Activated CD4-positive, alpha-beta T cell treated with anti-CD3 and anti-CD28 coated beads, Interleukin-2, amount 10 ng/mL, durations not matched to agents 24 days and 14 days (primary cell): ENCODE measurements at places on chromosomes 6 and 20. TPM values are rescaled to one million over a fixed set of nuclear protein-coding genes. Genes with fewer than 3 reads are reported as not detected.
A peak's percentile ranks its signal among the peaks of the same experiment; 100 is the strongest.

DNA sequence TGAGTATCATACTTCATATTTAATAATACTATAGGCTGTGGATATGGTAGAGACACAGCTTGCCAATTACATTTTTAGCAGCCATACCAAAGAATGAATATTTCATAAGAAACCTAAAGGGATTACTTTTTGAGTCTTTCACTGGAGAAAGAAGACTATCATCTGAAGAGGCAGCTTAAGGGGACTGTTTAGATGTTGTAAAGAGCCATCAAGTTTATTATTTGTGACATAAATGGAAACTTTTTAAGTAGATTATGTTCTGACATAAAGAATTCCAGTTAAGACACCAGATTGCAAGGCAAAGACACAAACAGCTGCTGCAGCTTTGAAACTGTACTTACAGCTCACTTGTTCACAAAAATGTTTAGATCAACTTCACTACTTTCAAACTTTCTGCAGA is 429.4 kb downstream of the TFAP2A start:
- no peak for DNase-seq

- no peak for DNase-seq
Observed at GRCh38 chr6:169171951-169172350, 81.7 kb downstream of the THBS2 start.

GRCh38 chr20:36454698-36455427 is 86.5 kb upstream of the MYL9 start:
- no peak for DNase-seq

DNA sequence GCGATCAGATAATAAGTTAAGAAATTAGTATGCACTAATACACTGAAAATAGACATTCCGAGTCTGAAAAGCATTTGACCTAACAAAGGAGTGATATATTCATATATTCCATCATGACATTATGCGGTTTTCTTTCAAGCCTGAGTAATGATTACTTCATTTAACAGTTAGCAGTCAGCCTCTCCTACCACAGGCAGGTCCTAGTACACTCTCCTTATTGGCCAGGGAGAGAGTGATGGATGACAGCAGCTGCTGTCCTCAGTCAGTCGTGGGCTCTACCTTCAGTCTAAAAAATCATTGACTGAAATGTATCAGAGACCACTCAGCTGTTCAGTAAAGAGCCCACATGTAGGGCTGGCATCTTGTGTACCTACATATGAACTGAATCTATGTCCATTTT is 33.2 kb upstream of the VGLL2 start:
- DNase-seq, result no peak

GRCh38 chr6:72406517-72406916 is 215.3 kb upstream of the KCNQ5 start:
- DNase-seq, result peak; percentile 17

DNA sequence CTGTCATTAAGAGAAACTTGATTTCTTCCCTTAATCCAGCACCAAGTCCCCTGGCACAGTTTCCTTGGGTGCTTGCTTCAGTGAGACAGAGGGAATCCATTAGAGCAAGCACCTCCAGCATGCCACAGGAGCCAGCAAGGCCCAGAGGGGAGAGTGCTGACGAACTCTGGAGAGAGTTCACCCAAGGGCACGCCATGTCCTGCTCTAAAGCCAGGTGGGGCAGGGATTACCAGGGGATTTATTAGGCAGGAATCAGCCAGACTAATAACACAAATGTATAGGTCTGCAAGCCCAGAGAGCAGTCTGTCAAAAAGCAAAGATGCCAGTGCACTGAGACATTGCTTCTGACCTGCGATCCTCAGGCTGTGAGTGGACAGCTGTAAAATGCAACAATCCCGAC is 155.4 kb upstream of the SYNDIG1 start:
- DNase-seq, result no peak

DNA sequence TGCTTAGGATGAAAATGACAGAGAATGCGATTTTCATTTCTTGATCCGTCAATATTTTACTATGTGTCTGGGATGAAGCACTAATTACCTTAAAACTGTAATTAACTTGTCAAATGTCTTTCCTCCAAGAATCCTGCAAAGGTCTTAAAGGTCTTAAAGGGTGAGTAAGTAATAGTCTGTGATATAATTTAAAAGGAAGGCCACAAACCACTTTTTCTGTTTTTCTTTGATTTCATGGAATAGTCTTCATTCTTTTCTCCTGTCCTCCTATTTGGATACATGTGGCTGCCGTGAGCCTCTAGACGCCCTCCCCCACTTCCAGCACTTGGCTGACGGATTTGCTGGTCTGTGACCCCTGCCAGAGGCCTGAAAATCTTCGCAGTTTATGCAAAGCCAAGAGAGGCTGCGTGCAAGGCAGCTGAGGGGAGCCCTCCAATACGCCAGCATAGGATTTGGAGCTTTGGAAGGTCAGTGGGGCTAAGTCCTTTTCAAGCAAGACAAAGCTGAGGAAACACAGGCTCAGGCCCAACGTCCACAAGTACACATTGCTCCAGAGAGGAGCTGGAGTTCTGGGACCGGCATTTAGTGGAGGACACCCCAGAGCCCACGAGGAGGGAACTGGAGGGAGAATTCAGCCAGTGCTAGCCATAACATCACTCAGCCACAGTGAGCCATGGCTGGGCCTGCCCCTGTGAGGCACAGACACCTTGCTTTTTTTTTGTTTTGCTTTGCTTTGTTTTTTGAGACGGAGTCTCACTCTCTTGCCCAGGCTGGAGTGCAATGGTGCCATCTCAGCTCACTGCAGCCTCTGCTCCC is 382.6 kb downstream of the SMOC2 start:
- no peak for DNase-seq

DNA sequence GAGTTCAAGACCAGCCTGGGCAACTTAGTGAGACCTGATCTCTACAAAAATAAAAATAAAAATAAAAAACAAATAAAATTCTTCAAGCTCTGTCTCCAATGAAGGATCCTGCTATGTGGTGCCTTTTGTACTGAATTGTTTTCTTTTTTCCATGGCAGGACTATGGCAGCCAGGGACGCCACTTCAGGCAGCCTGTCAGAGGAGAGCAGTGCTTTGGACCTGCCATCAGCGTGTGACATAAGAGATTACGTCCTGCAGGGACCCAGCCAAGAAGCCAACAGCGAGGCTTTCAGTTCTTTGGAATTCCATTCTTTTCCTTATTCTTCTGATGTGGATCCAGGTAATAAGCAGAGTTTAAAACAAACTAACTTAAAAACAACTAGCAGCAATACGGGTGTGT is 22.5 kb downstream of the SHLD1 start:
- no peak for DNase-seq

DNA sequence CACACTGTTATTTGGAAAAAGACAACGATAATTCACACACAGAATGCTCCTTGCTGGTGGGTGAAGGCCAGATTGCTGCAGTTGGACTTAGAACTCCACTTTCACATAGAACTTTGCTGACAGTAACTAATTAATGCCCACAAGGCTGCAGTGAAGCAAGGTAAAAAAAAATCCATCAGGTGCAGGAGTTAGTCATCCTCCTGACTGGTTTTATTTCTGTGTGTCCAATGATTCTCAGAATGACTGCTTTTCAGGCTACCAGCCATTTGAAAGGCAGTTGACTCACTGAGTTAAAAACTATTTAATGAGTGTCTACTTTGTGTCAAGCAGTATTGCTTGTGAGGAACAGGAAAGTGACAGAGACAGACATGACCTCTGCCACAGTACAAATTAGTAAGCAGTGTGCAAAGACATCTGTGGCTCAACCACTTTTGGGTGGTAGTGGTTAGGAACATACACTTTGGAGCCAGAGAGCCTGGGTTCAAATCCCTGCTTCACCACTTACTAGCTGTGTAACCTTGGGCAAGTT is 41.9 kb downstream of the ELOVL5 start:
- peak; percentile 72 for DNase-seq

GRCh38 chr6:3438190-3439167 is 18.4 kb downstream of the SLC22A23 start:
- DNase-seq, result no peak

Gene CYP21A2
- total RNA-seq, result 0.35 TPM in 1 of 2 replicates, not detected in the other

Gene PDYN
- total RNA-seq, result not detected in 2 replicates

Gene HLA-DPA1
- 38.5 and 42.6 TPM in 2 replicates for total RNA-seq

Gene EDN3
- total RNA-seq, result not detected in 2 replicates

Gene ADGB
- not detected in 2 replicates for total RNA-seq

Gene GFOD1
- 9.8 and 10.2 TPM in 2 replicates for total RNA-seq

Gene ENPP5
- total RNA-seq, result not detected in 2 replicates

Gene PHF20
- 53.8 and 62.9 TPM in 2 replicates for total RNA-seq

Gene ANKRD66
- total RNA-seq, result not detected in 2 replicates

Gene ELMO2
- 64.5 and 66.4 TPM in 2 replicates for total RNA-seq

Gene TRIM10
- total RNA-seq, result 0.07 and 0.09 TPM in 2 replicates

Gene RNF146
- total RNA-seq, result 16.7 and 18.4 TPM in 2 replicates

Gene PRPH2
- total RNA-seq, result not detected in 2 replicates
